ENCODE measurements at places on chromosomes 16 and 17.

DNA sequence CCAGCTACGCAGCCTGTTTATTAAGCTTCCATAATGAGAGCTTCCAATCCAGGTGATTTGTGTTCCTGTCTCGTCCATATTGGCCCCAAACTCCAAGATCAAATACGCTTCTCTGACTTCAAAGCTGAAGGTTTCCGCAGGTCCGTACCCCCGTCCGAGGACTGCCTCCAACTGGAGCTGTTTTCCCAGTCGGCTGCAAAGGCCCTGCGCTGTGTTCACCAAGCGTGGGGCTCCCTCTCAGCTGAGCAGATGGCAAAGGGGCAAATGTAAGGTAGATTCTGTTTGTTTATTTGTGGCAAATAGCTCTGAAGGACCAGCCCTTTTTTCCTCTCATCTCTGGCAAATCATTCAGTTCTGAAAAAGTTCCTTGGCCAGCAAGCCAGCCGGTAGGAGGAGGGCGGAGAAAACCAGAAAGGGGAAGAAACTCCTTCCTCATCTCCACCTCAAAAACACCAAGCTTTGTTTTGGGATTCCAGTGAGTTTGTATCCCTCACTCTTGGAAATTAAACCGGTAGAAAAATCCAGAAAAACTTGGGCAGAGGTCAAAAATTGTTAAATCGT, 35.2 kb downstream of the NXN start:
- DNase-seq = no peak

- no peak for DNase-seq
Observed at GRCh38 chr16:2507665-2508064, 6.1 kb upstream of the ATP6V0C start.

- no peak for DNase-seq
Observed at GRCh38 chr17:1762901-1763898, 1.3 kb downstream of the SERPINF1 start.

DNA sequence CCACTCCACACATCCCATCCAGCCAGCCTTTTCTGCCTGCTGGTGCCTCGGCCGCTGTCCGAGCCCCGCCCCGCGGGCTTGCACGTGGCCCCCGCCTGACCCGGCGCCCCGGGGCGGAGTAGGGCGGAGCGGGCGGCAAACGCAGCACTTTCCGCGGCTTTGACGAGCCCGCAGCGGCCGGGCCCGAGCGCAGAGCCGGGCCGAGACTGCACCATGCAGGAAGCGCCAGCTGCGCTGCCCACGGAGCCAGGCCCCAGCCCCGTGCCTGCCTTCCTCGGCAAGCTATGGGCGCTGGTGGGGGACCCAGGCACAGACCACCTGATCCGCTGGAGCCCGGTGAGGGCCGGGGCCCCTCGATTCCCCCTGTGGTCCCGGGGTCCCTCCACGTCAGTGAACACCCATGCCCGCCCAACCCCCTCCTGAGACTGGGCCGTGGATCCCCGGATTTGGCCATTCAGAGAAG, at the start of gene HSF4:
Gene HSF4 (plus strand): TSS at position 147 of the 463 bp plus-strand sequence. CDS start 67 bp downstream, at position 214.
- no peak for DNase-seq

GRCh38 chr16:79943736-79944135, 343.2 kb upstream of the MAF start:
- DNase-seq = peak; percentile 3

DNA sequence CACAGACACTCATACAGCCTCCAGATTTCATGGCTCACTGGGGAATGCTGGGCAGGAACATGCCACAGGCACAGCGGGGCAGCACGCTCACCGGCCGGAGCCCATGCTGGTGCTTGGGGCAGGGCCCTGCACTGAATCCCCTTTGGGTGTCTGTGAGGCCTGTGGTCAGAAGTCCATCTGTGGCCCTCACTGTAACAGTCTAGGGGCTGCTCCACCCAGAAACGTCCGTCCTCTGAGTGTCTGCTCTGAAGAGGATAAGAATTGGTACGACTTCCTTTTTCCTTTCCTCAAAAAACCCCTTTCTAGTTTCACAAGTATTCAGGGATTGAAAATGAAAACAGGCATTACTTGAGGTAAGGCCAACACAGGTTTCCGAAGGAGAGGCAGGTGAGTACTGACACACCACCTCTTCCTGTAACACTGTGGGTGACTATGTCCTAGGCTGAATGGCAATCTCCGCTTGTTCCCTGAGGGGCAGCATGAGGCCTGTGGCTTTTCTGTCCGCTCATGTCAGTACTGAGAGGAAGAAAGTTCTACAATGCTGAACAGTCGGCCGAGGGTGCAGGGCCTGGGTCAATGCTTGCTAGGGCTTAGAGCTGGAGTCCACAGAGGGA, 42.5 kb downstream of the TMEM11 start:
- DNase-seq = no peak

DNA sequence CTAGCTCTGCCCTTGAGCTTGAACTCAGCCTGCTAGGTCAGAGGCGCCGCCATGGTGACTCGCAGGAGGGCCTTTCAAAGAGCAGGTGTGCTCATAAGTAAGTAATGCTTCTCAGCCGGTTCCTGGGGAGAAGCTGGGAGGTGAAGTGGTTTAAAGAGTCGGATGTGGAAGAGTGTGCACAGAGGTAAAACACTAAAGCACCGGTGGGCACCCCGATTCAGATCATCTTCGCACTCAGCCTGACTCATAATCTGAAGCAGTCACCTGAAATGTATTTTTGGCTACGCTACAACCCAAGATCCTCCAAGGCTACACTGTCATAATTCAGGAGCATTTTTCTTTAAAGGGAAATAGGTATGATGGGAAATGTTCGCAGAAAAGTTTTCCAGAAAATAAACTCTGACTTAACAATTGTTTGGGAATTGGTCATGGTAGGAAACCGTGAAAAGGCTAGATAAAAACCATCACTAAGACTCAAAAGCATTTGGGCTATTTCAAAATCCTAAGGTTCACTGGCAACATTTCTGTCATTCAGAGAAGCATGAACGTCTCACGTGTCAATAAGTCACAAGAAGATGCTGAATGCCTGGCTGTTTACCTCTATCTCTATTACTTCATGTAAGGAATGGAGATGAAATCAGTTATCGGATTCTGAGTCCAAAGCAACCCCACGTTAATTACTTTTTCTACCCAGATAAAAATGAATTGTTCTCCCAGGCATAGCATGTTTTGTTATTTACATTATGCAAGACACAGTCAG, 17.8 kb downstream of the CDH8 start:
- no peak for DNase-seq

- DNase-seq = no peak
Observed at GRCh38 chr17:49258394-49258793, 27.8 kb upstream of the PHOSPHO1 start.

DNA sequence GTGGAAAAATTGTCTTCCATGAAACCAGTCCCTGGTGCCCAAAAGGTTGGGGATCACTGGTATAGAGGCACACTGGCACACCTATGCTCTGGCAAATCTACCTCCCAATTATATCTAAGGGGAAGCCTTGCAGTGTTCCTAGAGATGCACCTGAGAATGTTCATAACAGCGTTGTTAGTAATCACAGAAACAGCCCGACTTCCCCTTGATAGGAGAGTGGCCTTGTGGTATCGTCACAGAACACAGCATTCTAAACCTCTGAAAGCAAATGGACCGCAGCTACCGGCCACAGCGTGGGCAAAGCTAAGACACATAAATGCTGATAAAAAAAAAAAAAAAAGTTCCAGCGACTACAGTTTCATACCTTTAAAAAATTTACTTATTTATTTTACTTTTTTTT, 39.1 kb upstream of the ADGRG1 start:
- no peak for DNase-seq

GRCh38 chr16:10178080-10178479, 4.1 kb downstream of the GRIN2A start:
- DNase-seq = no peak

GRCh38 chr17:78291944-78292910, 60.8 kb downstream of the TMEM235 start:
- no peak for DNase-seq

DNA sequence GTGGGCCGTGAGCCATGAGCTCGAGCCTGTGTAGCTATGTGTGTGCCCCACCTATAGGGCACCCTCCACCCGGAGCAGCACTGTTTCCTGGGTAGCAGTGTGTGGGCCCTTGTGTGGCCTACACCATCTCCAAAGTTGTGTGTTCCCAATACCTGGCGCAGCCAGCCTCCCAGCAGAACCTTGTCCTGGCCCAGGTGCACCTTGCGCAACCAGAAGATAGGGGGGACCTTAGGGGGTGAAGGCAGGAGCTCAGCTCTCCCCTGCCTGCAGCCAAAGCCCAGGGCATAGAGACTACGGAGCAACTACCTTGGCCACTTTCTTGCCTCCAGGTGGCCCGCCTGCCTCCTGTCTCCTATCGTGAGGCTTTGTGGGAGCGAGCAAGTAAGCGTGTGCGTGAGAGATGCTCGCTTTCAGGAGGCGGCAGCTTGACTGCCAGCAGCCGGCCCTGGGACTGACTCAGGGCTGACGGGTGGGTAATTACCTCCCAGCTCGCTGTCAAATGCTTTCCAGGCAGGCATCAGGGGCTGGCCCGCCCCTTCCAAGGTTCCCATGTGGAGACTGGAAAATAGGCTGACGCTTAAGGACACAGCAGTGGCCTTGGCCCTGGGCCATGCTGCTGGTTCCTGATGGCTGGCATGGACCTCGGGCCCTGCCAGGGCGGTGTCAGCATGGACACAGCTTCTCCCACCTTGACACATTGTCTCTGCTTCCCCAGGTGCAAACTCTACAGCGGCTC, 19.0 kb downstream of the TRAF7 start:
- no peak for DNase-seq

GRCh38 chr16:52051414-52052172, 495.4 kb downstream of the TOX3 start:
- no peak for DNase-seq

DNA sequence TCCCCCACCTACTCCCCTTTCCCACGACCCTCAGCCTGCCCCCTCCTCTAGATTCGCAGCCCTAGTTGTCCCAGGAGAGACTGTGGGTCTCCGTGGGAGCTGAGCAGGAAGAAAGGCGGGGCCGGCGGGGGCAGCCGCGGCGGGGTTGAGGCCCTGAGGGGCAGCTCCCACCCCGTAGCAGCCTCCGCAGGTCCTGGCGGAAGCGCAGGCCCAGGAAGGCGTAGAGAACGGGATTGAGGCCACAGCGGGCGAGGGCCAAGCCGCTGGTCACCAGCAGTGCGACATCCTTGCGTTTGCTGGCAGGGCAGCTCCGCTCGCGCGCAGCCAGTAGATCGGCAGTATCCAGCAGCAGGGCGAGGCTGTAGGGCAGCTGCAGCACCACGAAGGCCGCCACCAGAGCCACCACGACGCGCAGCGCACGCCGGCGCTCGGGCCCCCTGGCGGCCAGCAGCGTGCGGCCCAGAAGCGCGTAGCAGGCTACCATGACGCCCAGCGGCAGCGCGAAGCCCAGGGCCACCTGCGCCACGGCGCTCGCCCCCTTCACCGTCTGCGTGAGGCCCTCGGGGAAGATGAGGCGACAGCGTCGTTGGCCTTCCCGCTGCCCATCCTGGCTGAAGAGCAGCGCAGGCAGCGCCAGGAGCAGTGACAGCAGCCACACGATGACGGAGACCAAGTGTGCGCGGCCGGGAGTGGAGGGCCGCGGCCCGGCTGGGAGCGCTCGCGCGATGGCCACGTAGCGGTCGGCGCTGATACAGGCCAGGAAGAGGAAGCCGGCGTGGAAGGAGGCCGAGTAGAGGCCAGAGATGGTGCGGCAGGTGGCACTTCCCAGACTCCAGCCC, 1.9 kb downstream of the CCR10 start:
- DNase-seq = no peak

DNA sequence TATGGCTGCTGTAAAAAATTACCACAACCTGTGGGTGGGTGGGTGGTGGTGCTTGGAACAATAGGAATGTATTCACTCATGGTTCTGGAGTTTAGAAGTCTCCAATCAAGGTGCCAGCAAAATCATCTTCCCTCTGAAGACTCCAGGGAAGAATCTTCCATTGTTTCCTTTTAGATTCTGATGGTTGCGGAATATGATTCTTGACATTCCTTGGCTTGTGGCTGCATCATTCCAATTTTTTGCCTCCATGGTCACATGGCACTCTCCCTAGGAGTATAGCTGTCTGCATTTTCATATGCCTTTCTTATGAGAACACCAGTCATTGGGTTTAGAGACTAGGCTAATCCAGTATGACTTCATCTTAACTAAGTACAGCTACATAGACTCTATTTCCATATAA, 401.0 kb downstream of the HS3ST3B1 start:
- no peak for DNase-seq
